Smooth muscle cell of the umbilical artery (primary cell): ENCODE measurements at places on chromosomes 1 and 21. TPM values are rescaled to one million over a fixed set of nuclear protein-coding genes. Genes with fewer than 3 reads are reported as not detected.

Gene SPRR3
- total RNA-seq: not detected in 2 replicates

Gene C1orf141
- not detected in 2 replicates for total RNA-seq

Gene PRAMEF8
- not detected in 2 replicates for total RNA-seq

Gene TNFRSF1B
- total RNA-seq: 3.0 and 10.6 TPM in 2 replicates

Gene ZFP69B
- 3.9 and 8.2 TPM in 2 replicates for total RNA-seq
